ENCODE measurements at places on chromosomes 12 and 14. TPM values are rescaled to one million over a fixed set of nuclear protein-coding genes. Genes with fewer than 3 reads are reported as not detected.

GRCh38 chr14:104723651-104724406, at the start of gene ADSS1:
Gene ADSS1, plus strand, starts transcription at chr14:104724229. Its CDS starts 42 bp downstream, at chr14:104724271.
- no peaks in the 10 kb centered on the region for H3K27me3 ChIP-seq
- H3K4me3 ChIP-seq = peak within 1 kb of the TSS; percentile 48
- H3K4me1 ChIP-seq = no peaks in the 10 kb centered on the region
- peak; percentile 63 for DNase-seq
- no peak within 1 kb of the TSS for H3K27ac ChIP-seq

Gene INHBC
- not detected for total RNA-seq

- peak; percentile 54 for DNase-seq
- H3K36me3 ChIP-seq = no peaks in the 10 kb centered on the region
- no peak overlapping the region for H3K27ac ChIP-seq
- H3K4me3 ChIP-seq = no peak overlapping the region
- H3K27me3 ChIP-seq = no peaks in the 10 kb centered on the region
These were observed 221.8 kb upstream of the SSTR1 start for GRCh38 chr14:37985826-37986470.

Gene TPH2
- total RNA-seq = not detected

GRCh38 chr14:53963320-53964227, 6.9 kb upstream of the BMP4 start:
- peaks cover 58% of the 10 kb centered on the region for H3K27me3 ChIP-seq
- H3K27ac ChIP-seq = no peak overlapping the region
- H3K36me3 ChIP-seq = no peaks in the 10 kb centered on the region
- peak; percentile 13 for DNase-seq
- H3K4me3 ChIP-seq = no peak overlapping the region
- no peaks in the 10 kb centered on the region for H3K4me1 ChIP-seq

DNA sequence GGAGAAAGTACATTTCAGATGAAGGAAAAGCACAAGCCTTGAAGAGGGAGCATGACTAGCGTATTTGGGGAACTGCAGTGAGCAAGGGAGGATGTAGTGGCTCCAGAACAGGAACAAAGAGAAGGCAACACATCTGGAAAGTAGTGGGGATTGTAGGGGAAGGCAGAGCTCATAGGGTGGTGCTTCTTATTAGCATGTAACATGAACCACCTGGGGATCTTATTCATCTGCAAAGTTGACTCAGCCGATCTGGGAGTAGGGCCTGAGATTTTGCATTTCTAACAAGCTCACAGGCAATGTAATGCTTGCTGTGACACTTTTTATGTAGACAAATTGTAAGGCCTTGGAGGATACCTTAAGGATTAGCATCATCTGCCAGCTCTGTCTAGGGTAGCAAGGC, 447.3 kb downstream of the NELL2 start:
- DNase-seq = no peak
- no peak overlapping the region for H3K27ac ChIP-seq
- no peaks in the 10 kb centered on the region for H3K4me1 ChIP-seq
- no peak overlapping the region for H3K4me3 ChIP-seq
- H3K27me3 ChIP-seq = peaks cover 4% of the 10 kb centered on the region
- H3K36me3 ChIP-seq = no peaks in the 10 kb centered on the region
